ENCODE measurements at places on chromosomes 6 and 20.

DNA sequence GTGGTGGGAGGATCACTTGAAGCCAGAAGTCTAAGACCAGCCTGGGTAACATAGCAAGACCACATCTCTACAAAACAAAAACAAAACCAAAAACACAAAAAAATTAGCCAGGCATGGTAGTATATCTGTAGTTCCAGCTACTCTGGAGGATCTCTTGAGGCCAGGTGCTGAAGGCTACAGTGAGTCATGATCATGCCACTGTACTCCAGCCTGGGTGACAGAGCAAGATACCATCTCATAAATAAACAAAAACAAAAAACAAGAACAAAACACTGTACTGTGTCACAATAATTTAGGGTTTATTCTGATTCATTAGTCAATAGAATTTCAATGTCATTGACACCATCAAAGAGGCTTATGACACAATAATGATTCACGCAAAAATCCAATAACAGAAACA is 1121.7 kb upstream of the MAP3K7 start:
- no peak for DNase-seq

- peak; percentile 96 for DNase-seq
Observed at GRCh38 chr20:38125157-38126056, 39.7 kb downstream of the TGM2 start.

DNA sequence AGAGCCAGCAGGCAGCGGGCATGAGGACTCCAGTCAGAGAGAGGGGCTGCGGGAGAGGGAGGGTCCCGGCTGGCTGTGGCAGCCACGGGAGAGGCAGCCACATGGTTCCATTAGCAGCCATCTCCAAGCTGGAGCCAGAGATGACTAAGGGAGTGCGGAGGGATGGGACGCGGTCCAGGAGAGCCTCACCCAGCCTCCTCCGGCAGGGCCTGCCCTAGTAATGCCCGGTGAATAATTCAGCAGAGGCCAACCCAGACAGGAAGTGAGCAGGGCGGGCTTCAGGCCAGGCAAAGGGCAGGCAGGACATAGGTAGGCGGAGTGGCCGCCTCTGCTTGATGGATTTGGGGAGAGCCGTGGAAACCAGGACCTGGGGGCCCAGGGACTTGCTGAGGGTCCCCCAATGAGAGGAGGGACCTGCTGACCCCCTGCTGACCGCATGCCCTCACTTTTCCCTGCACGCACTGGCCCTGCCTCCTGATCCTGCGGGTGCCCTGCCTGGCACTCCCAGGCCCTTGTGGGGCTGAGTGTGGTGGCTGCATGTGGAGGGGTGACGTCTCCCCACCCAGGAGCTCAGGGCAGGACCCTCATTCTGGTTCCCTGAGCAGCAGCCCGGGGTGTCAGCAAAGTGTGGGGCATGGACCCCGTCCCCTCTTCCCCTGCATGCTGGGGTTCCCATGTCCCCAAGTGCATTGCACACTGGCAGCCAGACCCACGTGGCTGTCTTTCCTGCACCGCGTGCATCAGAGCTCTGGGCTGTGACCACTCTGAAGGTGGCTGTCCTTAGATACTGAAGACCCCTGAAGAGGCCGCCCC is 51.8 kb upstream of the SLCO4A1 start:
- DNase-seq = peak; percentile 75

GRCh38 chr6:16140607-16141006 is 11.7 kb downstream of the MYLIP start:
- no peak for DNase-seq

GRCh38 chr6:158047127-158047518 is 65.5 kb downstream of the SYNJ2 start:
- no peak for DNase-seq

DNA sequence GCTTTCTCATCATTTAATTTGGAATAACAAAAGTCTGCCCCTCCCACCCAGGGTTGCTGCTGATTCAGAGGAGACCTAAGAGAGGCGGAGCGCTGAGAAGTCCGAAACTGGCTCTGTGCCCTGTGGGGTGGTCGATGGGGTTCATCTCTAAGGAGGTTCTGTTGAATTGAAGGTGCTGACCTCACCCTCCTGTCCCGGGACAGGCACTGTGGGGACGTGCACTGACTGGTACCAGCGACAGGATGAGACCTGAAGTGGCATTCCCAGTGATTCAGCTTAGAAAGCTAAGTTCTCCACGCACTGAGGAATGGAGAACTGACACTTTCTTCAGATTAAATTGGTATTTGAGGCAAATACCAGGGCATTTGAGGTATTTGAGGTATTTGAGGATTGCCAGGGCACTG is 1.3 kb downstream of the GUCA1B start:
- DNase-seq = no peak

GRCh38 chr20:37075932-37076685 is 19.7 kb downstream of the RBL1 start:
- DNase-seq = no peak

DNA sequence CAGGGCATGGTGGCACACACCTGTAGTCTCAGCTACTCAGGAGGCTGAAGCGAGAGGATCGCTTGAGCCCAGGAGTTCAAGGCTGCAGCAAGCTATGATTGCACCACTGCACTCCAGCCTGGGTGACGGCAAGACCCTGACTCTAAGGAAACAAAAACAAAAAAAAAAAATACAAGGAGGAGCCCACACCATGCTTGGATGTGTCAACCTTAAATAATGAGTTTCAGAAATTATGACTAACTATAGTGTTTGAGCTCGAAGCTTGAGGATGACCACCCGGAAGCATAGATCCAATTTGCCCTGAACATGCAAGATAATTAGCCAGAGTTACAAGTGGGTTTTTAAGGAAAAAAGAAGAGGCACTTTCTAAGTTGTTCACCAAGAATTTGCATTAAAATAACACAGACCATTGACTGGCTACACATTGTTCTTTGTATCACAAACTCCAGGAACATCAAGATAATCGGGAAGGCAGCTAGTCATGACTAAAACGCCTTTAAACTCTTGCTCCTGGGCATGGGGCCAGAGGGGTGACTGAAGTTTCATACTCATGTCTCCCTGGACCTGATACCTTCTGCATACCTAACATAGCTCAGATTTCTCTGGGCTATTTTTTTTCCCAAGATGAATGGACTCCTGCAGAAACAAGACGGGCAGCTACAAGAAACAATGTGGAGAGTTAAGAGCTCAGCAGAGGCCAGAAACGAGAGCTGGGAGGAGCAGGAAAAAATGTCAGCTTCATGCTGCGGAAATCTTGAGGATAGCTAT is 289.6 kb downstream of the PREX1 start:
- peak; percentile 30 for DNase-seq

DNA sequence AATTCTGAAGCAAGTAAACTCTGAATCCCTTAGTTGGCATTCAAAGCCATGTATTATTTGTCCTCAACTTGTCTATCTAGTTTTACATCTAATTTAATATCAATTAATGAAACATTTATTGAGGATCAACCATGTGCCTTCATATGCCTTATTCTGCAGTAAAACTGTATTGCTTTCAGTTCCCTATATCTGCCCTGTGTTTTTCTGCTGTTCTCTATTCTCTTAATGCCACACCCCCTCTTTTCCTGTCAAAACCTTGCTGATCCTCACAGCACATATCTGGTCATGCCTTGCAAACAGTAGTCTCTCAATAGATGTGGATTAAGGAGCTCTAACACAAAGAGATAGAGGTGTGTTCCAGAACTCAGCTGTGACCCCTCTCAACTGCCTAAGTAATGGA is 2.0 kb downstream of the FIG4 start:
- DNase-seq = no peak

DNA sequence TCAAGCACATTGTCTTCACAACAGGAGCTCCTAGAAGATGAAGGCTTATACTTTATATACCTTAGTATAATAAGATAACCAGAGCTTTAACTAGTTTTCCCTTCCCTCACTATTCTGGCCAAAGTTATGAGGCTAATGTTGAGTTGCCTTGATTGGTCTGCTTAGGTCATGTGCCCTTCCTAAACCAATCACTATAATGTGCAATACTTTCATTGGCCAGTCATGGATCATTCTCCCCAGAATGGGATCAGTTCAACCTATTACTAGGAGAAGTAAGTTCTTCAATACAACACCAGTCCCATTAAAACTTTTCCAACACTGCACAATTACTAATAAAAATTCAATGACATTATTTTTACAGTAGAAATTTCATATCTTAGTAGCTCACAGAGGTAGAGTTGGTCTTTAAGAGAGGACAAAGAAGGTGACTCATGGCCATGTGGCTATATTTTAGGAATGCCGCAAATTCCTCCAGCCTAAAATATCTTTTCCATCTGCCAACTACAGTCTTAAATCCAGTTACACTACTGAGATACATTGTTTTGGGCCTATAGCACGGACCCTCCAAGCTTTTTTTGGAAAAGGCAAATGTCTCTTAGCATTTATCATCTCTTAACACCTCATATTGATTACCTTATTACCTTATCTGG is 12.5 kb upstream of the POU3F2 start:
- no peak for DNase-seq

DNA sequence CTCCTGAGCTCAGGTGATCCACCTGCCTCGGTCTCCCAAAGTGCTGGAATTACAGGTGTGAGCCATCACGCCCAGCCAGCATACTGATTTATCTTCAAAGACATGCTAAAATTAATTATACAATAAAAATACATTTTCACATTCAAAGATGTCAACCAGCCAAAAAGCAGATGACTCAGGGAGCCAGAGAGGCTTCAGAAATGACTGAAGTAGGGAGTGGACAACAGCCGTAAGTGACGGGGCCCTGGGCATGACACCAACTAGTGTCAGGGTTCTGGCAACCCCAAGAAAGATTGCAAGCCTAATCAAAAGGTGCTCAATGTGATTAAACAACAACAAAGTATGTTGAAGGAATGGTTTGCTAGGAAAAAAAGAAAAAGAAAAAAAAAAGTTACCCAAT is 28.4 kb downstream of the GPLD1 start:
- no peak for DNase-seq

DNA sequence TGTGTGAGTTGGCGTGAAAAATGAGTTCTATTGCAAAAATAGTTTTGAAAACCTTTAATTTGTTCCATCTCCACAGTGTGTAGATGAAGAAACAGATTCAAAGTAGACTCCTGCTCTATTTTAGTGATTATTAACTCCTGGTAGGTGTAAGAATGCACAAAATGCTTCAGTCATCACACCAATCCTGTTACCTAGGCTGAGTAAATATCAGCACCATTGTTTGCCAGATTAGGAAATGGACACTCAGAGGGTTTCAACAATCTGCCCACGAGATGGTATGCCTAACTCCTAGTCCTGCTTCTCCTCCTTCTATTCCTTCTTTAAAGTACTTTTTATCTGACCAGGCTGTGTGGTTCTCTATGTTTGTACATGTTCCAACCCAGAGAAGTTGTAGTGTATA is 108.9 kb upstream of the AHI1 start:
- DNase-seq = no peak

- no peak for DNase-seq
Observed at GRCh38 chr6:95244751-95245150, 332.6 kb upstream of the MANEA start.

DNA sequence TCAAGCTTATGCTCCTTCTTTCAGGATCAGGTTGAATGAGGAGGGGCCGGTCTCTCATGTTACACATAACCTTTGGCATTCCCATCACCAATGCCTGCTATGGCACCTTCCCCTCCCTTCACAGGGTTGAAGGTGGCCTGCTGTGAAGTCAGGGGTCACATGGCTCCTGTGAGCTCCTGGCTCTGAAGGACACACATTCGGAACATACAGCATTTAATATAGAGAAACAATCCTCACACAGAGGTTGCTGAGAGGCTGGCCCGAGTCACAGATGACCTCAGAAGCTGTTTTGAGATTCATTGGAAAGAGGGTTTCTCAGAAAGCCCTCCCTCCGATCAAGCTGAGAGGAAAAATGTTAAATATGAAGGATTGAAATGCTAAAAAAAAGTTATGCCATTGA is 82.1 kb downstream of the PSMG4 start:
- DNase-seq = no peak

DNA sequence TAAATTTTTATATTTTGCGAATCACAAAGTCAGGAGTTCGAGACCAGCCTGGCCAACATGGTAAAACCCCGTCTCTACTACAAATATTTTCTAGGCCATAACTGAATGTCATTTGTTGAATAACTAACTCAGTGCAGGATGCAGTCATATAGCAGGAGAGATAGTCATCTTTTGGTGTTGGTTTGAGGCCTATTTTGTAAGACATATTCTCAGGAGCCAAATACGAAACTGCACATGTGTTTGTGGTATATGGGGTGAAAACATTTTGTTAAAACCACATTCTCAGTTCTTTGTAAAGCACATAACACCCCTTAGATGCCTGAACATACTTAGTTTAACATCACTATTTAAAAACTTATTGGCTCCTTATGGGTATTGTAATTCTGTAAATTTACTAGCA is 4.7 kb upstream of the ENPP5 start:
- DNase-seq = no peak

DNA sequence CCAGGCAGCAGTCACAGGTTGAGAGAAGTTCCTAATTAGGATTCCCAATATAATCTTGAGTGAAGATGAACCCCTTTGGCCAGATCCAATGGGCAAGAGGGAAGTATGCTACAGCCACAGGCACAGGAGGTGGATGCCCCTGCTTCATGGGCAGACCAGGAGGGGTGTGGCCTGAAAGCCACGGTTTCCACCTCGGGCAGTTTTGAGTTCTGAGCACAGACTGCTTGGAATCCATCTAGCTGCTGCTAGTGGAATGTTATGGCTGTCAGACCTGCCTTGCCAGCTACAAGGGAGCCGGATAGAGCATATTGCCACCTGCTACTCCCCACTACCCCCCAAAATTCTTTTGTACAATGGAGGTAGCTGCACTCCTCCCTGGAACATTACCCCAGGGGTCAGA is 672.9 kb downstream of the HACE1 start:
- no peak for DNase-seq

DNA sequence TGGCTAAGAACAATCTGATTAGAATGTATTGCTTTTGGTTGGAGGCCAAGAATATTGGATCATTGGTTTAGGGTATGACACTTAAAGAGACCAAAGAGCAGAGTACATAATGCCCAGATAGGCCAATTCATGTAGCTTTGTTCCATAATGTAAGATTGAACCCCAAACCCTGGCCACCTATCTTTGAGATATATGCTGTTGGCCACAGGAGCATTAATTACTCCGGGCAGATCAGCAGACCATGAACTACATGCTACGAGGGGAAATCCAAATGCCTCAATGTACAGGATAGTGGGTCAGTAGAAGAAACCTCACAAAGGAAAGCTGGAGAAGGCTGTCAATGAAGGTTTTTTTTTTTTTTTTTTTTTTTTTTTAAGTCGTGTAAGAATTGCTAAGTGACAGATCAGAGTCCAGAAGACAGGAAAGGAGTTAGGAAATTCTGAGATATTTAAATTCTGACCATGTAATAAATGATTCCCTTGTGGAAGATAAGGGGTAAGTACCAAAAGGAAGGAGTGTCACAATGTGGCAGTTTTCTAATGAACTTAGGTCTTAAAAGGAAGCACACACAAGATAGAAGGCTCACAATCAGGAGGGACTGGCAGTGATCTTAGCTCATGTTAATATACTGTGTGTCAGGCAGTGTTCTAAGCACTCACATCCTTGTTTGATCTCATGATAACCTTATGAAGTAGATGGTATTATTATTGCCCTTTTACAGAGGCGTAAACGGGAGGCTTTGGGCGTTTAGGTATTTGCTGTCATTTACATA is 61.4 kb downstream of the CARMIL1 start:
- no peak for DNase-seq
